ENCODE measurements at places on chromosomes 1 and 21. TPM values are rescaled to one million over a fixed set of nuclear protein-coding genes. Genes with fewer than 3 reads are reported as not detected.
A peak's percentile ranks its signal among the peaks of the same experiment; 100 is the strongest.

The LCE2B gene
- polyA plus RNA-seq: not detected

The OLIG2 gene
- not detected for polyA plus RNA-seq

- peak; percentile 81 for DNase-seq
Measured at GRCh38 chr1:156124557-156125483, 10.3 kb downstream of the LMNA start.

DNA sequence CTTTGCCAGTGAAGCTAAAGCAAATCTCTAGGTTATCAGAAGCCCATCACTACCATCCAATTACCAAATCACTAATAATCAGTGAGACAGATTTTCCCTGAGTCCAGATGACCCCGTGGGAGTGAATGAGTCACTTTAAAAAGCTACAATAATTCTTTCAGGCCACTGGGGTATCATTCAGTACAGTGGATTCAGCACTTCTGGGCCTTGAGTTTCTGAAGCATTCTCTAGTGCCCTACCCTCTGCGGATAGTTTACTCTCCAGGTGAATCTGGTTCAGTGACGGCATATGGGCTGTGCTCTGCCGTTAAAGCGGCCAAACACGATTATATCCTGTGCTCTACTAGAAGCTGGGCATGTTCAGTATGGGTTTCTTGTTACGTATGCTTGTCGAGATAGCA lies 26.1 kb downstream of the NR5A2 start:
- DNase-seq: no peak

The CCDC185 gene
- polyA plus RNA-seq: not detected

Measured in adrenal gland (tissue), 19 donors.